ENCODE measurements at places on chromosomes 1 and 21.
A peak's percentile ranks its signal among the peaks of the same experiment; 100 is the strongest.

DNA sequence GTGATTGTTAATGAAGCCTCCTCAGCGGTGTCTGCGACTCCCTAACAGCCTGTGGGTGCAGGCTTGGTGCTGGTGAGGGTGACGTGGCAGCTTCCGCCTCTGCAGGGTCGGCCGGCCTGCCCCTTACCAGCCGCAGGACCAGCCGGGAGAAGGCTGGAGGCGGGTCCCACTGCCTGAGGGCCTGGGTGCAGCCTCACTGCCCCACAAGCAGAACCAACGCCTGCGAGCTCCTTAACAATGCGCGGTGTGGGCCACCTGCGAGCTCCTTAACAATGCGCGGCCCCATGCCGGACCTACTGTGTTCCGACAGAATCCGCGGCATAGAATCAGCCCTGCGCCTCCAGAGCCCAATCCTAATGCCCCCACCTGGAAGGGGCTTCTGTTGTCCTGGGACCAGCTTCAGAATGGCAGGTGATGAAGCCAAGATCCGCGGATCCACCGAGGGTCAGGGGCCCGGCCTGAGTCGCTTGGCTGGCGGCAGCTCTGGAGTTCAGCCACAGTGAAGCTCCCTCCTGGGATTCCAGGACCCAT, 54.4 kb upstream of the AJAP1 start:
- no peak for DNase-seq

GRCh38 chr1:192539297-192540092, 36.1 kb upstream of the RGS1 start:
- DNase-seq, result peak; percentile 5

GRCh38 chr1:37506740-37507139, 7.8 kb downstream of the MEAF6 start:
- DNase-seq, result no peak

GRCh38 chr1:240619906-240620621, 8.1 kb upstream of the GREM2 start:
- no peak for DNase-seq

DNA sequence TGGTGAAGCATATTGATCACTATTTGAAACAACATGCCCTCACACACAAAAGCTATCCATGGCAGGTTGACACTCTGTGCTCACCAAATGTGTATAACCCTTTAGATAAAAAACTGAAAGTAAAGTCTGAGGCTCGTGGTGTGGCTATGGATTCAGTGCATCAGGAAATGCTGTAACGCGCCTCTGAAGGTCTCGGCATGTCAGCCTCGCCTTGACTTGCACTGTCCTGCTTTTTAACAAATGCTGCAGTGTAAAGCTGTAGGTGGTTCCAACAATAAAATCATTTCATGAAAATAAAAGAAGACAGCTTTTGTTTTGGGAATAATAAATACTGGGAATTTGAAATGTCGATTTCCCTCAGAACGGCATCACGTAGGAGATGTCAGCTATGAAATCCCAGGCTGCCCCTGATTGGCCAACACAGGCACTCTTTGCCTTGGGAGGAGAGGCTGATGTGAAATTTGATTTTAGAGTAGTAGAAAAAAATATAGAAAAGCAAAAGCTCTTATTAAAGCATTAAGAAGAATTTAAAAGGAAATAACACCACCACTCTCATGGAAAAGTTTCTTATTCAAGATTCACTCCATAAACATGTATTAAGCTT, 168.2 kb downstream of the DSCAM start:
- no peak for DNase-seq

GRCh38 chr1:228340686-228341449, 65.8 kb downstream of the TRIM11 start:
- no peak for DNase-seq

DNA sequence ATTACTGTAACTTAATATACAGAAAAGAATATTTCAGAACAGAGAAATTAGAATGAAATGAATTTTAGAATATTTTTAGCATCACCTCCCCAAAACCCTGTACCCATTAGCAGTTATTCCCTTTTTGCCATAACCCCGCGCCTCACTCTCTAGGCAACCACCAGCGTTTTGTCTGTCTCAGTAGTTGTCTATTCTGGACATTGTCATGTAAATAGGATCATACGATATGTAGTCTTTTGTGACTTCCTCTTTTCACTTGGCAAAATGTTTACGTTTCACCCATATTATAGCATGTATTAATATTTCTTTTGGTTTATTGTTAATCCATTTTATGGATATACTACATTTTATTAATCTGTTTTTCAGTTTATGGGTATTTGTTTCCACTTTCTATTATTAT, 24.9 kb downstream of the SOAT1 start:
- no peak for DNase-seq

- DNase-seq, result no peak
Measured at GRCh38 chr1:94239796-94240195, 2.4 kb upstream of the ARHGAP29 start.

- DNase-seq, result no peak
Measured at GRCh38 chr1:205986861-205987260, 16.3 kb downstream of the RAB7B start.

DNA sequence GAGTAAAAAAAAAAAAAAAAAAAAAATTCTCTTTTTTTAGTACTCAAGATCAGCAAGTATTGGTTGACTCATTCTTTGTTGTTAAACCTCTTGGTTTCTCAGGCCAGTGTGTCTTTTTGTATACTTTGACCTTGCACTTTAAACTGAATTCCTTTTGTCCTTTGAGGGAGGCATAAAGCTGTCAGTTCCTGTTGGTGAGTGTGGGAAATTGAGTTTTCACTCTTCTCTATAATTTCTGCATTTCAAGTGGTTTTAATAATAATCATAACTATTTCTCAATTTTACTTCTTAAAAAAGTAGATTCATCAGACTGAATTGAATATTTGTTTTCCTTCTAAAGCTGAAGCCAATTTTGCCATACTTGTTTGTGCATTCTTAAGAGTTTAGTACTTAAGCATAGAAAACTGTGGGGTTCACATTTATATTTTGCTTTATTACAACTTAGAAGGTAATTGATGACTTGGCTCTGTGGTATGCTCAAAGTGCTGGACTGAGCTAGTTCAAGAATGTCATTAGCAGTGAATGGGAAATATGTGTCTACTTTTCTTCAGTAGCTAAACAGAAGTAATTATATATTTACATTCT, 43.4 kb downstream of the ITSN1 start:
- DNase-seq, result no peak

DNA sequence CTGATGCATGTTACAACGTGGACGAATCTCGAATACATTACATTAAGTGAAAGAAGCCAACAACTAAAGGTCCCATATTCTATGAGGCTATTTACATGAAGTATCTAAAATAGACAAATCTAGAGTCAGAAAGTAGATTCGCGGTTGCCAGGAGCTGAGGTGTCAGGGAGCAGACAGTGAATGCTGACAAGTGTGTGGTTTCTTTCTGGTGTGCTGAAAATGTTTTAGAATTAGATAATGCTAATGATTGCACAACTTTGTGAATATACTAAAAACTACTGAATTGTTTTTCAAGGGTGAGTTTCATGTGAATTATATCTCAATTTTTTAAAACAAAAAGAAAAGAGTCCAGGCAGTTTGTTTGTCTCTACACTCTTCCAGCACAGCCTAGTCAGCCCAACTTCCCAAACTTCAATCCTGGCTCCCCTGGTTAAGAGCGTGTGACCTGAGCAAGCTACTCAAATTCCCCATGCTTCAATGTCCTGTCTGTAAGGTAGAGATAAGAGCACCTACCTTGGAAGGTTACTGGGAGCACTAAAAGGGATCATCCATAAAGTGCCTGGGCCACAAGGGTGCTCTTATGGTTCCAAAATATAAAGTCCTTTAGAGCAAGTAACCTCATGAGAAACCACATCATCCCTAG, 20.9 kb downstream of the HLCS start:
- no peak for DNase-seq

DNA sequence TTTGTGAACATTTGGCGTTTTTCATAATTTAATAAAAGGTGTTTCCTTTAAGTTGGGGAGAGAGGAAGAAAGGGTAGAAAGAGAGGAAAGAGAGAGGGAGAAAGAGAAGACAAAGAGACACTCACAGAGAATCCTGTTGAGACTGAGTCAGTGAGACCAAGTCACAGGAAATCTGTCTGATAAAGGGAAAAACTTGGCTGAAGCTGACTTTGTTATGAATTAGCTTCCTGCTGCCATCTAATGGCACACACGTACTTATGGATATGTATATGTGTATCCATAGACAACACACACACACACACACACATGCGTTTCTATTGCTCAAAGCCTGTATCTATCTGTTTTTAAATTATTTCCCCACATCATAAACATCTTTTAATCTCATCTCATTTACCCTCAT, 42.5 kb upstream of the DISC1 start:
- no peak for DNase-seq

DNA sequence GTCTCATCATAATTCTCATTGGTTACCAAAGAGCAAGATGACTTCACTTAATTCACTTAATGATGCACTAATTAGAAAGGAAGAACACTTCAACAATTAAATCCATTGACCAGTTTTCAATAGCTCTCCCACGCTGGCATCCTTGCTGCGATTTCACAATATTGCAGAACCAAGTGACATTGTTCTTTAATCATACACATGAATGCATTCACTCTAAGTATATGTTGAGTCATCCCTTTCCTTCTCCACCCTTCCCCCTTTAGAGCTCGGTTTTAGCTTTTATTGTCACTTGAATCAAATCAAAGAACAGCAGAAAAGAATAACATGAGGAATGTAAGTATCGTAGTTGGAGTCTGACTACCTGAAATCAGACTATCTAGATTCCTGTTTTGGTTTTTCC, 233.6 kb upstream of the FMN2 start:
- no peak for DNase-seq

GRCh38 chr1:221739677-221740025, 2.2 kb downstream of the DUSP10 start:
- no peak for DNase-seq

- DNase-seq, result no peak
Measured at GRCh38 chr1:24181619-24182018, 5.5 kb downstream of the IFNLR1 start.

DNA sequence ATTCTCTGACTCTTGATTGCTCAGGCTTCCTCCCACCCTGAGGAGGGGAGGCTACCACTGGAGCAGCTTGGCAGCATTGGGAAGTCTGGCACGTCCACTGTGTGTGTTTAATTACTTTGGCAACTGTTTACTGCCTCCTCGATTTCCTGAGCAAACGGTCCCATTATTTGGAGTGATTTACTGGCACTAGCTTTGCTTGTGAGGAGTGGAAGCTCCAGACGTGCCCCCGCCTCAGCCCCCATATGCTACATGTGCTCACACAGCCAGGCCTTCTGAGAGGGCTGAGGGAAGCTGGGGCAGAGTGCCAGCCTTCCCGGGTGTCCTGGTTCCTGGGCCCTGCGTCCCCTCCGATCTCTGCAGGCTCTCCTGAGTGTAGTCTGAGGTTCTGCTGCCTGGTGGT, 306.2 kb downstream of the PTPRU start:
- no peak for DNase-seq

DNA sequence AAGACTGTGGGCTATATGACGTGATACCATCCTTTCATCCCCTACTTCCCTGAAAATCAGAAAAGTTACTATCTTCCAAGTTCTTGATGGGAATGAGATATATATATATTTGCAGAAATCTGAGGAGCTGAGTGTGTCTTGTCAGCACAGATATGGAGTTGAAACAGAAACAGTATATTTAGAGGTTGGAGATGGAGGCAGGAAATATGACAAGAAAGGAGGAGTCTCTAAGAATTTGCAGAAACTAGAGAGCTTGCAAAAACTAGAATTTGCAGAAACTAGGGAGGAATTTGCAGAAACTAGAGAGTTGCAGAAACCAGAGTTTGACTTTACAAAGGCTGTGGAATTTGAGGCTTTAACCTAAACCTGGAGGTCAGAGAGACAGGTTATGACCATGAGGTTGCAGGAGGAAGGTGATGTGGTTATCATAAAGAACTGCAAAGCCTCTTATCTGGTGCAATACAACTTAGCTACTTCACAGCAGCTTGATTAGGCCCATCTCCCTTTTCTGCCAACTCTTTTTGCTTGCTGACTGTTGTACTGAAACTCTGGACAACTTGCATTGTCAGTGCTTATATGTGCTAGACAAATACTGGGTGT, 22.3 kb downstream of the XCL2 start:
- DNase-seq, result no peak

DNA sequence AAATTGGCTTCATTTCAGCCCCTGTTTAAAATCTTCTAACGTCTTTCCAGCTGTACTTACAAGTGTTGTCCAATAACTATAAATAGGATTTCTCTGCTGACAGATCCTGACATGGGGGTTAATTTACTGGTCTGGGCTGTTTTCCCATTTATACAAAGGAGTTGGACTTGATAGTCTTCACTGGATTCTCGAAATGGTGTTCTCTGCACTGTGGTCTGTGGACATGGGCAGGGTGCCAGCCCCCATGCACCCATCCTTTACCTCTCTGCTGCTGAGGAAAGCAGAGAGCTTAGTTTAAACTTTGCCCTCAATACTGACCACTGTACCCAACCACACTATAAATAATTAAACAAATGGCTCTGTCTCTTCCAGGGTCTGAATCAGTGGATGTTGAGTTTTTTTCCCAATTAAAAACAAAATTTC, 5.2 kb downstream of the DIO1 start:
- DNase-seq, result no peak

- no peak for DNase-seq
Measured at GRCh38 chr1:3065396-3065795, 3.6 kb upstream of the PRDM16 start.

DNA sequence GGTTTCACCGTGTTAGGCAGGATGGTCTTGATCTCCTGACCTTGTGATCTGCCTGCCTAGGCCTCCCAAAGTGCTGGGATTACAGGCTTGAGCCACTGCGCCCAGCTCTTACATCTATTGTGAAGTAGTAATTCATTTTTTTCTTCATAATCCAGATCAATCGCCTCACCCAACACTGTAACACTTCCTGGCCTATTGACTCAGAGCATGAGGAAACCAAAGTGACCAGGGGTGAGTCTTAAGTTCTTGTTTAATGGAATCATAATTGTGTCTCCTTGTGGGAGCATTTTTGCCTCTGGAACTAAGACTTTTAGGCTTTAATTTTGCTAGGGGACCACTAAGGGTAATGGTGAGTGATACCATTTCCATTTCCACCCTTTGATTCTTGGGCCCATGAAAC, 27.4 kb downstream of the TNFSF18 start:
- DNase-seq, result no peak

GRCh38 chr1:186289943-186290545, 85.0 kb downstream of the TPR start:
- DNase-seq, result no peak

- DNase-seq, result no peak
Measured at GRCh38 chr21:17472592-17473271, 40.1 kb upstream of the CXADR start.

- DNase-seq, result no peak
Measured at GRCh38 chr1:27664291-27664690, 7.7 kb downstream of the IFI6 start.
